ENCODE measurements at places on chromosomes 5 and 9.

DNA sequence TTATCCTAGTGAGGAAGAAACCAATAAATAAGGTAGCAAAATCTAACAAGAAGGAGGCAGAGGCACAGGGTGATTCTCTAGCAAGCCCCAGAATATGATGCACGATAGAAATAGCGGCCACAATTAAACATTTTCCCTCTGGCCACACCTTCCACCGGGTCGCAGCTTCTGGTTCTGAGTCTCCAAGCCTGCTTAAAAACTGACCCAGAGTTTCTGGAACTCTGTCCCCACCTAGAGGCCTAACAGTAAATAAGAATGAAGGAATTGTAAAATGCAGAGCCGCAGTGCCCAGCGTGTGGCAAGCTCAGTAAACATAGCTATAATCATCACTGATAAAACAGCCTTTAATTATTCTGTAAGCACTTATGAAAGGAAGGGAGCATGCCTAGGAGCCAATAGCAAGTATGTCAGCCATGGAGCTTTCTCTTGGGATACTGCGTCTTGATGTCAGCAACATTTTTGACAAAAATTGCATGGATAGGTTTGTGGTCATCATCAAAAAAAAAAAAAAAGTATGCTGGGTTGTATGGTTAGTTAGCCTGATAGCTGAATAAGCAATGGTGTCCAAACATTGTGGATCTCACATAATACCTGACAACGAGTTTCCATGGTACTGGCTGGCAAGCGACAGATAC lies 465.5 kb downstream of the DNAH5 start:
- peak; percentile 37 for DNase-seq

DNA sequence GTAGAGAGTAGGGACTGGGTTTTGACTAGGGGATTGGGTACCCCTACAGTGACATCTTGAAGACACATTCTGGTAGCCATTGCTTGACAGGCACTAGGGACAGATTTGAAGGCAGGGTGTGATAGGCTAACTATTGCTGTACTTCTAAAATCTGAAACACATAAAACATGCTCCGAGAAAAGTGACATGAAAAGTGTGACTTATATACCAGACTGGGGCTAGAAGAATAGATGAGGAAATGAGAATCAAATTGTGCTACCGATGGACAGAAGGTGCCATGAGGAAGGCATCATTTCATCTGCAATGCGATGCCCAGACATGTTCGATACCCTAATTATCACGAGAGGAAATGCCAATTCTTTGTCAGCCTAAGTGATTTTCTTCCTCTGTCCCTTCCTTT lies 475.8 kb downstream of the SPOCK1 start:
- no peak for DNase-seq

GRCh38 chr9:134548618-134549017 lies 93.0 kb upstream of the COL5A1 start:
- no peak for DNase-seq

DNA sequence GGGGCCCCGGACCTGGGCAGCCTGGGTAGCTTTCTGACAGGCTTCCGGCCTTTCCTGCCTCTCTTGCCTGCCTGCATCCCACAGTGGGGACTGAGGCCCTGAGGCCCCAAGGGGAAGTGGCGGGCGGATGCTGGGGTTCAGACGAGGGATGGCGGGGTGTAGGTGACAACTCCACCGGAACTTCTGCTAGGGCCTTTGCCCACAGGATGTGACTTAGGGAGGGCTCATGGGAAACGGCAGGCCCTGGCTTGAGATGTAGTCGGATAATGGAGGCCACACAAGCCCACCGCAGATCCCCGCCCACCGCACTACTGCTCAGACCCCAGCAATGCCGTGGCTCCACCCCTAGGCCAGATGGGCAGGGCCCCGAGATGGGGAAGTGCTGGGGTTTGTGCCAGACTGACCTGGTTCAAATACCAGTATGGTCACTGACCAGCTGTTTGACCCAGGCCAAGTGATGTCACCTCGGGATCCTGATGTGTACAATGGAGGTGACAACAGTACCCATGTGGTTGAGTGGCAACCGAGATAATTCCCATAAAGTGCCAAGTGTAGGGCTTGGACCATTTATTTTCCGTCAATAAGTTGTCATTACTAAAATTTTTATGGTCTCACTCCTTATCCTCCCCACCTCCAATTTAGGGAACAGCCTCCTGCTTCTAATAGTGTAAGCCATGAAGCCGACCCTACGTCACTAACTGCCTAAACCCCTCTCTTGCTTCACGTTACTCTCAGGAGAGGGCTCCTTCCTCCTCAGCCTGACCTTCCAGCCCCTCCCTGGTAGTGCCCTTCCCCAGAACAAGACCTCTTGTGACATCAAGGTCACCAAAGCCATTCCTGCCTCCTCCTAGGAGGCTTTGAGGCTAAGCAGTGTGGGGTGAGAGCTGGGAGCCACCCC lies 2.5 kb upstream of the CDK9 start:
- no peak for DNase-seq

GRCh38 chr9:2837915-2838314 lies 6.0 kb downstream of the PUM3 start:
- DNase-seq, result no peak

DNA sequence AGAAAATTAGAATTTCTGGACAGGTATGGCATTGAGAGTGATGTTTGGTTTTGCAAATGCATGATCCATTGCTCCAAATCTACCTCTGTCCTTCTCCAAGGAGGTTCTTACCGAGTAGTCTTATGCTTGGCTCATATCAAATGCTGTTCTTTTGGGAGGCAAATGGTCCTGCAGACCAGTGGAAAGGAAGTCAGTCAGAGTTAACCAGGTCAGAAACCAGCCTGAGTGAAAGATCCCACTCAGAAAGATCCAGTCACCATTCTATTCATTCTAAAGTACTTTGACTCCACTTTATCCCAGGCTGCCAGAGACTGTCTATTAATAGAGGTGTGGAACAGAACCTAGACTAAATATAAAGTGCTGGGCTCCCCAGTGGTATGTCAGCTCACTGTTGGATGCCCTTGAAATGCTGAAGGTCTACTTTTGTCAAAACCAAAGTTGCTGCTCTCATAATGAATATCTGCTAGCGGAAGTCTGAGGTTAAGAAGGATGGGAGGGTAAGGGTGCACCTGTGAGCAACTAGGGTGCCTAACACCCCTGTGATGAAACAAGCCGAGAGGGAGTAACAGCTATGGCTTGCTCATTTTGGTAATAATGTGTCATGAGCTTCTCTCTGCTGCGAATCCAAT lies 302.2 kb downstream of the ZNF608 start:
- no peak for DNase-seq

GRCh38 chr5:108727651-108728565 lies 19.8 kb upstream of the FER start:
- peak; percentile 62 for DNase-seq

DNA sequence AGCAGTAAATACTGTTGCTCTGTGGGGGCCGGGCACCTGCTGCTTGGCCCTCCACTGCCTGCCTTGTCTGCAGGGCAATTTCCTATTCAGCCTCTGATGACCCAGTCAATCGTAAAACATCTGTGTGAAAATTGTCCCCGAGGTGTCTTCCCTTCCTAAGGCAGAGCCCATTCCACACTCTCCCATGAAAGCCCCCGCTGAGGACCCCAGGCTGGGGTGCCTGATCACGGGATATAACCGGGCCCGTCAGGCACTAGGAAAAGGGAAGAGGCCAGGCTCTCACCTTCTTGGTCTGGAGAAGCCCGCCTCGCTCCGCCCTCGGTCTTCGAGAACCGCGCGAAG lies 27.2 kb upstream of the SCGB3A1 start:
- DNase-seq, result no peak

GRCh38 chr5:72233835-72234234 lies 86.2 kb downstream of the MRPS27 start:
- DNase-seq, result no peak

- DNase-seq, result no peak
Measured at GRCh38 chr9:95080961-95081647, 236.4 kb downstream of the FANCC start.

- DNase-seq, result no peak
Measured at GRCh38 chr5:74216012-74216411, 424.5 kb downstream of the ENC1 start.

DNA sequence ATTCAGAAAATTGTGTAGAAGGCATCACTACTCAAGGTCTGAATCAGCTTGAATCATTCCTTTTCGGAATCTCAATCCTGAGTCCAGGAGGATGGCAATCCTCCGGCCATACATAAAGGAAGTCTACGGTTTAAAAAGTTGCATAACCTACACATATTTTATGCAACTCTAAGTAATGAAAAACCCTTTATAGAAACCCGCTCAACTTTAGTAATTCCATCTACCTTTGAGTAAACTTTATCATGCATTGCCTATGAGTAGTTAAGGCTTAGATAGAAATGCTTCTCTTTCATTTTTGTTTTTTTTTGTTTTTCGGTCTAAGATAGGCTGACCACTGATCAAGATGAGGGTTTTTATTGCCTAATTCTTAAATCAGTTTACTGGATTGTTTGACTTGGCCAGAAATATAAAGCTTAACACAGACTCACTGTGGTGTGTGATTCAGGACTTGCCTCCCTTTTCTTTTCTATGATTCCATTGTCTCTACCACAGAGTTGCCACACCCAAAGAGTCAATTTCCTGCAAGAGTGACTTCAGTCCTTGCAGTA lies 85.0 kb downstream of the LURAP1L start:
- DNase-seq, result no peak

DNA sequence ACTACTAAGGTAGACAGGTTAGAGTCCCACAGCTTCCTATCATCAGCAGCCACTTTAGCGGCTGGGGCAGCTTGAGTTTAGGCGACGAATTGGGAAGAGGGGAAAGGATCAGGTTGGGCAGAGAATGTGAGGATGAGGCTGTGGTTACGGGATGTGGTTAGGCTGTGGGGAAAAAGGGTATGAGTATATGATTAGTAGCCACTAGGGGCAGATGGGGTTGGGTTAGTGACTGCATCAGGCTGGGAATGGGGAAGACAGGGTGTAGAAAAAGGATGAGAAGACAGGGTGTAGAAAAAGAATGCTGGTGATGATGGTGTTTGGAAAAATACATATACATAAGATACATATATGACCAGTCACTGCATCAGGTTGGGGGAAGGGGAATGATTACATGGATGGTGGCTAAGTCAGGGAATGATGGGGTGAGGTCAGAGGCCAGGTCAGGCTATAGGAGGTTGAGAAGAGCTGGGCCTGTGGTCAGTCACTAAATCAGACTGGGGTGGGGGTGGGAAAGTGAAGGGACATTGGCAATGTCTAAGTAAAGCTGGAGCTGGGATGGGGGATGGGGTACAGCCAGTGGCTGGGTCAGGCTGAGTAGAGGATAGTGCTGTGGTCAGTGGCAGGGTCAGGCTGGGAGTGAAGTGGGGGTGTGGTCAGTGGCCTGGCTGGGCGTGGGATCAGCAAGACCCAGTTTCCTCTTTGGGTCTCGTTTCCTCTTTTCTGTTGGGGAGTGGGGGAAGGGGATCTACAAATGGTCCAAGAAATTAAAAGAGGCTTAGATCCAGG lies 2.1 kb downstream of the TLN1 start:
- DNase-seq, result peak; percentile 87

DNA sequence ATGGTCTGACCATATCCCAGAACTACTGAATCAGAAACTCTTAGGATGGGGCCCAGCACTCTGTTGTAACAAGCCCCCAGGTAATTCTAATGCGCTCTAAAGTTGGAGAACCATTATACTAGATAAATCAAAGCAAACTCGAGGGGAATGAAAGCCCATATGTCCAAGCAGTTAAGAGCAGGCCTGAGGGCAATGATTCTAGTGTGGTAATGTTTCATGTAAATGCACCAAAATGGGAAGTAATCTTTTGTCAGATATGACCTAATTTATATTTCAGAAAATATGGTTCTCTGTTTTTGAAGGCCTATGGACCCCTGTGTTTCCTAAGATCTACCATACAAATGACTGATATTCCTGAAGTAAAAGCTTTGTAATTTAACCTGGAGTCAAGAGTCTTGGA lies 108.0 kb upstream of the PTGER4 start:
- DNase-seq, result no peak

DNA sequence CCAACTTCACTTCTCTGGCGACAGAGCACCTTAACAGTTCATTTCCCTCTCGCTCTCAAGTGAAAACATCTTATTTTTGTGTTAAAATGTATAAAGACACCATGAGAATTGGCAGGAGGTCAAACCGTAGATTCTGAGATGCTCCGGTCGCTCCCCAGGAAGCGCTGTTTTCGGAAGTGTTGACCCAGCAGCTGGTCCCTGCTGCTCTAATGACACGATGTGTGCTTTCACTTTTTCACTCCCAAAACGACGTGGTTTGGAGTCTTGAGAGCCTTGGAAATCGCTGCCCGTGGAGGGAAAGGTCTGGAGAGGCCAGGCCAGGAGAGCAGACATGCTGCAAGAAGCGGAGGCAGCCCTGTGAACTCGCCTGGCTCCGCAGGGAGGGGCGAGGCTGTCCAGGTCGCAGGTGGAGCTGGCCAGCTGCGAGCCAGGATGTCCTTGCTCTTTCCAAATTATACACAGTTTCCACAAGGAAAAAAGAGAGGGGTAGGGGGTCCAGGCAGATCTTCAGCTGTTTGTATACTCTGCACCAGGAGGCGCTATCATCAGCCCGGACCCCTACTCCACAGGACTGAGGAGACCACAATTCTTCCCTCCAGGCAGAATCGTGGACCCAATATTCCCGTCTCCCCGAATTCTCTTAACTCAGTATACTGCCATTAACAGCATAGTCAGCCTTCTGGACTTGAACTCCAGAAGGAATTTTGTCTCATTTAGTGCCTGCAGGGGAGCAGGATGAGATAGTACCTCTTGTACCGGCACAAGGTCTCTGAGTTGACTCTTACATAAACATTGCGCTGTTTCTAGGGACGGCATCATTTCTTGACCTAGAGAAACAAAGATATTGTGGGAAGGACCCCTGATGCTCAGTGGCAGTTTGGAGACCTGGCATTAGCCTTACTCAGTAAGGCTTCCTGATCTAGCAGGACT lies 248.6 kb upstream of the ANKRD55 start:
- peak; percentile 54 for DNase-seq

- no peak for DNase-seq
Measured at GRCh38 chr9:68805890-68806517, 101.0 kb downstream of the PIP5K1B start.

All from 8988T (cell line).